Stimulated activated CD4-positive, alpha-beta T cell treated with anti-CD3 and anti-CD28 coated beads, Interleukin-4, amount 100 ng/mL, for 1 hour (primary cell): ENCODE measurements at places on chromosomes 7 and 10.

DNA sequence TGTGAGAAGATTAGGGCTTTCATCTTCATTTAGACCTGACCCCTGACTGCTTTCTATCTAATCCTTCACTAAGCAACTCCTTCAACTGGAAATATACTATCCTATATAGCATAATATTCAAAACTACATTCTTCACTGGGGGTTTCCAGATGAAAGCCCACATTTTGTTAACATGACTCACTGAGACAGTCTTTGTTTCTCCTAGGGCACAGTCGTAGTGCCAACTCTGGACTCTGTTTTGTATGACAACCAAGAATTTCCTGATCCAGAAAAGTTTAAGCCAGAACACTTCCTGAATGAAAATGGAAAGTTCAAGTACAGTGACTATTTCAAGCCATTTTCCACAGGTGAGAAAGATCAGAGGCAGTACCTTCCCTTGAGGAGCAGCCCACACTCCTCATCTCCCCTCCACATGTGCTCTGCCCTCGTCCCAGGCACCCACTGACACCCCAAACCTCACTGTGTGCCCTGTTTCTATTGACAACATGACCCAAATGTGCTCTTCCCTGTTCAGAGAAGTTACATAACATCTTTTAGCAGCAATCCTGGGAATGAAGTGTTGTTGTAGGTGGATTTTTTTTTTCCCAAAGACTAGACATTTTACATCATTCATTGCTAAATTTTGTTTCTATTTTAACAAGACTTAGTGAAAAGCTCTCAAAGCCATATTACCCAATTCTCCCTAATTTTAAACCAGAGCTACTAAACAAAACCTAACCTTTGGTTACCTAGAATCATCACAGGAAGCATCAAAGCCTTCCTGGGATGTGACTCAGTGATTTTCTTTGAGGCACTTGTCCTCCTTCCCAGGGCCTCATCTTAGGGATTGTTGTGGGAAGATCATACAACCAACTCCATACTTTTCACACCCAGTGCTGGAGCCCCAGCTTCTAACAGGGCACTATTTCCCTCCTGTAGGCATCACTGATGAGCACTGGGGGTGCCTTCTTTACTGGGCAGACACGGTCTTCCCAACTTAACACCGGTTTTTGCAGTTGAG is 10.7 kb downstream of the CYP2E1 start:
- no peak for DNase-seq

DNA sequence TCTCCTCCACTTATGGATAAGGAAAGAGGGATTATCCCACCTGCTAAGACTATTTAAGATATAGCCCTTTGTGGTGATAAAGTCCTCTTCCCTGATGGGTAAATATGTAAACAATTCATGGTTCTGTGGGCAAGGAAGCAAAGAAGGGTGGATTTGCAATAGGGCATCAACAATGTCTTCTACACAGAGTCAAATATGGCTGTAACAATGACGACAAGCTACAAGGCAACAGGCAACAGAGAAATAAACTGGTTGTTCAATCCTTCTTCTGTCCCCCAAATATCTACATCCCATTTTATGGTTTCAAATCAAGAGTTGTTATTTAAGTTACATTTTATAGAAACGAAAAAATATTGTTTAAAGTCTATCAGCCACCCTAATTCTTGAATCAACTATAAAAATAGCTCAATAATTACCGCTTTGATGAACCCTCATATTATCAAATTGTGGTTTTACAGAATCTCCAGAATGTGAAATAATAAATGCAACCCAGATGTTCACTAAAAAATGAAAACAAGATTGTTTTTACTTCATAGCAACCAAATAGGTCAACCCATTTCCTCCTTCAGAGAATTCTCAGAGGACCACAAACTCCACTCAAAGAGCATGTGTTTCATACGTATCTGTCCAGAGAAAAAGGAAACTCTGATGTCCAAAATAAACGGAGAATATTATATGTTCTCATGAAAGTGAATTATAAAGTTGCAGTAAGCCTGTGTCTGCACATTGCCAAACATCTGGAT is 13.8 kb downstream of the CYTH3 start:
- DNase-seq = no peak

GRCh38 chr7:64890761-64891362 is 12.2 kb upstream of the ZNF273 start:
- DNase-seq = no peak

GRCh38 chr7:135169964-135170273 is 588 bp downstream of the CYREN start:
- peak; percentile 33 for DNase-seq

GRCh38 chr10:68202960-68203353 is 29.0 kb downstream of the ATOH7 start:
- DNase-seq = peak; percentile 3

- no peak for DNase-seq
Observed at GRCh38 chr10:106424054-106424453, 740.5 kb downstream of the SORCS1 start.

- DNase-seq = no peak
Observed at GRCh38 chr10:99930731-99931550, 78.8 kb downstream of the DNMBP start.

DNA sequence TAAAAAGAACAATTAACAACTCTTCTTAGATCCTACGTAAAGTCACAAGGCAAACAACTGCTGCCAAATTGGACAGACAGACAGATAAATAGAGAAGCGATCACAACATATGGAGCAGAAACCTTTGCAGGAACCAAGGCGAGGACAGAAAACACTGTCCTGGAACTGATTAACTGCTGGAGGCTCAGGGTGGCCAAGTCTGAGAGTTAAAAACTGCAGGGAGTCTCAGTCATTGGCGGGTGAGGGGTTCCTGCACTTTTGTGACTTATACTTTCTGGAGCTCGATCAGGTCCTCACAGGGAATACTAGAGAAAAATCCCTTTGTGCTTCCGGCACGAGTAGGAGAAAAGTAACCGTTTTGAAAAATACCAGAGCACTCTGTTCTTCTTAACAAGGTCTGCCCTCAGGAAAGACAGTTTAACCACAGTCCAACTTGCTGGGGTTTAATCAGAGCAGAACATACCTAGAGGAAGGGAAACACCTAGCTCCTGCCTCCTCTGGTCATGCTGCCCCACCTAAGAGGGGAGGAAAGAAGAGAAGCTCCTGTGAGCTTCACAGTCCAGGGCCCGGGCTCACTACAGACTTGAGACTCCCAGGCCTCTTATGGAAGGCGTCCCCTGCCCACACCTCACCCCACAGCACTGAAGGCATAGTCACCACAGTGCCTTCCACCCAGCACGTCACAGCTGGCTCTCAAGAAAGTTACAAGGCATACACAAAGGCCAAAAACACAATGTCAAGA is 74.9 kb downstream of the LARP4B start:
- no peak for DNase-seq

- DNase-seq = no peak
Observed at GRCh38 chr7:141483044-141483443, 68.2 kb upstream of the AGK start.

GRCh38 chr7:11394438-11394837 is 420.8 kb downstream of the PHF14 start:
- DNase-seq = no peak

DNA sequence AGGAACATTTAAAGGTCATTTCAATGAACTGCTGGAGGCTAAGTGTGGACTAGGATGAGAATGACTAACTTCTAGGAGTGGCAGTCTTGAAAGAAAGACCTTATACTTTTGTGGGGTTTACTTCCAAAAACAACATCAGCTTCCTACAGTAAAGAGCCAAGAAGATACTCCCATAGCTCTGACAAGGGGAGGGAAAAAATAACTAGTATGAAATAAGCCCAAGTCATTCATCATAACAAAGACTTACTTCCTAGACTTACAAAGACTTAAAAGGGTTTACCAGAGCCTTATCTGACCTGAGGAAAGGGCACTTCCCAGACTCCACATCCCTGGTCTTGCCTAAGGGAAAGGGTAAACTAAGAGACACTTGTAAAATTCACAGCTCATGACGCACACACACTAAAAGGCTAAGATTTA is 31.7 kb downstream of the ARHGAP12 start:
- no peak for DNase-seq
